ENCODE measurements at places on chromosomes 7 and 10.
A peak's percentile ranks its signal among the peaks of the same experiment; 100 is the strongest.

DNA sequence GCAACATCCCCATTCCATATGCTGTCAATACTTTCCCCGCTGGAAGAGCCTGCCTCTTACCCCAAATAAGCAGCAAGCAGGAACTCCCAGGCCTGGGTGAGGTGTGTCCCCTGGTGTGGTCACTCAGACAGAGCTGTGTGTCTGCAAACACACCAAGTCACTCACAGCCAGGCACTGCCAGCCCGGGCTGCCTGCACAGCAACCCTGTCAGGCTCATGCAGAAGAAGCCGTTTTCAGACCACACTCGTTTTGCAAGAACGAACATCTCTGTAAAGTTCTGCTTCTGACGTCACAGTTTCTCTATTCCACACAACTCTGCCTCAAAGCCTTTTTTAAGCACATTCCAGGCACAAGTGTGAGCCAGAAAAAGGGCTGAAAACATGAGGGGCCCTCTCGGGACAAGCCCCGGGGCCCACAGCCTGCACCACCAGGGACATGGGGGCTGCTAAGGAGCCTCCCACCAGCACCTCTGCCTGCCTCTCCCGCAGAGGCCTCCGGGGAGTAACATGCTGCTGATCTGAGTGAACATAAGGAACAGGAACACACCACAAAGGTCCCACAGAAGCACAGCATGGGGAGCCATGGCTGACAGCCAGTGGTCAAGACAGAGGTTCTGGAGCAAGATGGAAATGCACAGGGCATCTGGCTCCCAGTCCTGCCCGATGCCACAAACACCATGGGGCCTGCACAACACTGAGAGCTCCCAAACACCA lies 11.4 kb downstream of the PTPRN2 start:
- DNase-seq = no peak

DNA sequence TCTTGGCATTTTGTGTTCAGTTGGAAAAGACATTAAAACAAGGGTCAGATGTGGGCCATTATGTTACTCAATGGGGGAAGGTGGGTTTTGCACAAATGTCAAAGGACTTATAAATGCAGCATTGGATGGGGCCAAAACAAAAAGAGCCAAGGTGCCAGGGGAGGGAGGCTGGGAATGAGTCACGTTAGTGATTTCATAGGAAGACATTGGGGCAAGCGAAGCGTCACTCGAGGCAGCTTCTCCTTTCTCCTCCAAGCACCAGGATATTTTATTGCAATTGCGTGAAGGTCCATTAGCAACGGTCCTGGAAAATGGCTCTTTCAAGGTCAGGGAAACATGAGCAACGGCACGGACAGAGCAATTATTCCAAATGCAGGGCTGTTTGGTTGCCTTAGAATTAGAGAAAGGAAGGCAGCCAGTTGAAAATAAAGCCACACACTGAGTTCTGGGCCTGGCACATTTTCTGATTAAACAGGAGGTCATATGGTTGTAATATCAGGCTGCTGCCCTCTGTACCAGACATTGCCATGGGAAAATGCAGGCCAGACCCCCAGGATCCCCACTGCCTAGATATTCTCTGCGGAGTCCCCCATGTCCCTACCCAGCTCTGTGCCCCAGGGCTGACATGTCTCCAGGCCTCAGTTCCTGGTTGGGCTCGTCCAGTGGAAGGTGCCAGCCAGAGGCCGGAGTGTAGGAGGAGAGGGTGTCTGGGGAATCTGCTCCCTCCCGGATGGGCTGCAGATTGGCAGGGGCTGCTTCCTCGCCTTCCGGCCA lies 63.3 kb upstream of the NANOS1 start:
- no peak for DNase-seq

DNA sequence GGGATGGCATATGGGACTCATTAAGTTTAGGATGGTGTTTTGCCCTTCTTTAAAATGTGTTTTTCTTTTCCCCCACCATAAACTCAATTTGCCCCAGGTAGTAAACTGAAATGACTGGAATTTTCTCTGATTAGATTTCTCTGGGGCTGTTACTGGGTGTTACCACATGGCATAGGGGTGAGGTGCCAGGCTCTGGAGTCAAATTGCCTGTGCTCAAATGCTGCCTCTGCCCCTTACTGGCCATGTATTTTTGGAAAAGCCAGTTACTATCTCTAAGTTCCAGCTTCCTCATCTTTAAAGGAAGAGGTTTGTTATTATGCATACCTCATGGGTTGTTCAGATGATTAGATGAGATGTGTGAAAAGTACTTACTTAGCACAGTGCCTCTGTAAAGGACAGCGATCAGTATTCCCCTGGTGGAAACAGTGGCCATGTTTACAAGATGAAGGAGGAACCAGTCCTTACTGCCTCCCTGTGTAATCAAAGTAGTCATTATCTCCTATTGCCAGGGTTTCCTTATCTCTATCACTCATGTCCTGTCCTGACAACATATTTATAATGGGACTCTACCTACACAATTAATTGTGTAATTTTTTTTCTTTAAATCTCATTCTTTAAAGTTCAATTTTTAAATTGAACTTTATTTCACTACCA lies 352.0 kb downstream of the KCNMA1 start:
- DNase-seq = no peak

- peak; percentile 66 for DNase-seq
Observed at GRCh38 chr10:101214446-101215396, 14.5 kb downstream of the LBX1 start.
